Stimulated activated naive B cell treated with anti-CD40 and anti-IgM and Interleukin-4, amounts not matched to agents 10 μg/mL and 1 μg/mL and 100 μg/mL, for 72 hours (primary cell): ENCODE measurements at places on chromosomes 3 and 15.

DNA sequence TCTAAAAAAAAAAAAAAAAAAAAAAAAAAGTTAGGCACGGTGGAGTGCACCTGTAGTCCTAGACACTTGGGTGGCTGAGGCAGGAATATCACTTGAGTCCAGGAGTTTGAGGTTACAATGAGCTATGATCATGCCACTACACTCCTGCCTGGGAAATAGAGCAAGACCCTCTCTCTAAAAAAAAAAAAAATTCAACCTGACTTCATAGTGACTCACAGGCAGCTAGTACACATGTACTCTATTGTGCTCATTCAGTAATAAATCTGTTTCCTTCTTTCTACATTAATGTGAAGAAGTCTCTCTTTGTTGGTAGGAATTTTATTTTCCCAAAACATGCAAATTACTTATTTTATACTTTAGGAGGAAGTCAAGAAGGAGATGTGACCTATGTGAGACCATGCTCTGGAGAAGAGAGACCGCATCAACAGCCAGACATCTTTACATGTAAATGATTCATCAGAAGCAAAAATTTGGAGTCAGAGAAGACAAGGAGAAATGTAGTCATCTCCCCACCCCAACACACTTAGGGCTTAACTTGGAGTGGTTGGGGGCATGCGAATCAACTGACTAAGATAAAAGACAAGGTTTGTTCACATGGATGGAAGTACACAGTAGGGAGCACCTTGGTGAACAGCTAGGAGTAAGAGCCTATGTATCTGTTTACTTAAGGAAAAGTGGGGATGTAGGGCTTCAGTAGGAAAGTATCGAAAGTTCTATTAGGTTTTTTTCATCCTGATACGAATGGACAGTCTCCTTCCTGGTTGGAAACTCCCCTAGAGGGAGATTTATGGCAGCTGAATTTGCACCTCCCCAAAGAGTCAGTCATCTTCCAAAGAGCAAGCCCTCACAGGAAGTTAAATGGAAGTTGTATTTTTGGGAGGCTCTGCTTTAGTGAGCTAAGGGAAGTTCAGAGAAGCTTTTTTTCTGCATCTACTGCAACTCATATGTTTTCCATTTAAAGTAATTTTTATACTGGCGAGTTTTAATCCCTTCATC lies 23.0 kb upstream of the NMD3 start:
- DNase-seq: no peak

DNA sequence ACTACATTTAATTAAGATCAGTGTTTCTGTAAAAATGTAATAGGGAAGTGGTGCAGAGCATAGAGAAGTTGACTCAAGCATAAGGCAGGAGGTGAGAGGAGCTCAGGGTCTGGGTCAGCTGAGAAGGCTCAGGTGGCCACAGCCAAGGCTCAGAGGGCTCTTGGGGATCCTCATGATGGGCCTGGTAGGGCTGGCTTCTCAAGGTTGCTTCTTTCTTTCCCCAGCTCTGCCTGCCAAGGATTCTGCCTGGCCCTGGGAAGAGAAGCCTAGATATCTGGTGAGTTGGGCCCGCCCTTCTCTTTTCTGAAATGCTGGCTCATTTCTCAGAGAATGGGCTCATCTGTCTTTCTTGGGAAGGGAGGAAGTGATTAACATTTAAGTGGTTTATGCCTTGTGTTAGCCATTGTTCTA lies 6.5 kb downstream of the ZNF589 start:
- no peak for DNase-seq

DNA sequence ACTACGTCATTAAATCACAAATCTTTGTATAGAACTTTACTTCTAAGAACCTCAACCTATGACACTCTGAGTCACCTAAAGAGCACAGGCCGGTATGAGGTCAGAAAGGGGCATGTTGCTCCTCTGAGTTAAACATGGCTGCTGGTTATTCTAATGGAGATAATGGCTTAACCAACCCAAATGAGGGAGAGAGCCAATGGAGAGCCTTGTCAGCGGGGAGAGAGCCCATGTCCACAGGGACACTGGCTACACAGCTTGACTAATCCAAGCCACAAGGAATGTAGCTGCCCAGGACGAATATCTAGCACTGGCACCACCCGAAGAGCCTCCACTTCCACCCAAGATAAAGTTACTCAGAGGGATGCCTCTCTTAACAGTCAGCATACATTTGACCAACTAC lies 77.0 kb upstream of the STAC start:
- DNase-seq: no peak

DNA sequence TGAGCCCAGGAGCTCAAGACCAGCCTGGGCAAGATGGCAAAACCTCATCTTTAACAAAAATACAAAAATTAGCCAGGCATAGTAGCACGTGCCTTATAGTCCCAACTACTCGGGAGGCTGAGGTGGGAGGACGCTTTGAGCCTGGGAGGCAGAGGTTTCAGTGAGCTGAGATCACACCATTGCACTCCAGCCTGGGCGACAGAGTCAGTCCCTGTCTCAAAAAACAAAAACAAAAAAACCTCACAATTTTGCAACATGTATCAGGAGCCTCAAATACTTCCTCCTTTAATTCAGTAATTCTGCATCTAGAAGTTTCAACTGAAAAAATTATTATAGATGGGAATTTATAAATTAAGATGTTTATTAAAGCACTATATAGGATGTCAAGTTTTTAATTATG lies 1.1 kb downstream of the MRPL47 start:
- no peak for DNase-seq

DNA sequence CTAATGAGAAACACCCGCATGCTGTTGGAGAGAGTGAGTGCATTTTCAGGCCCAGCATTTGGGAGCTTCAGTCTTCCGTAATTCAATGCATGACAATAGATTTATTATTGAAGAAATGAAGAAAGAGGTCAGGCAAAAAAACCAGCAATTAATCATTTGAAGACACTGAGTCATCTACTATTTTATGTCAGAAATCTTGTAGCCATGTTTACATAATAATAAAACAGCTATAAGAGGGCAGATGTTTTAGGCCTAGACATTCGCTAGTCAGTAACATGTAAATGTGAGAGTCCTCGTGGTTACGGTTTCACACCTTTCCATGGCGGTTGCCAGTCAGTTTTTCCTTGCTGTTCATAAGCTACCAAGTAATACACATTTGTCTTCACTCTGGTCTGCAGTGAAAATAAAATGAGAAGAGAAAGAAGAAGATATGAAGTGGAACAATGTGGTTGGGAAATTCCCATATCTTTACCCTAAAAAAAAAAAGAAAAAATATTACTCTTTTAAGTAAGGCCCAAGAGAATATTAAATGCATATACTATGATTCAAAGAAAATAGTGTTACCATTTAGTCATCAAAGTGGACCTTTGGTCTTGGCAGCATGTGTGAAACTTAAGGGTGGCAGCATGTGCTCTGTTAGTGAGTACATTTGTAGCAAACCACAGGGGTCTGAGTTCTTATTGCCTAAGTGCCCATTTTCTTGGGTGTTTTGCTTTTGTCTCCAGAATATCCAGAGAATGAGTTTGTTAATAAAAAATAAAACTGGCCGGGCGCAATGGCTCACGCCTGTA lies 140.5 kb upstream of the TBL1XR1 start:
- peak; percentile 77 for DNase-seq

- DNase-seq: peak; percentile 18
Observed at GRCh38 chr15:98649472-98650416, 1.4 kb downstream of the IGF1R start.

- no peak for DNase-seq
Observed at GRCh38 chr3:112775011-112775742, 71.5 kb downstream of the CD200R1L start.

GRCh38 chr3:106305882-106306435 lies 437.1 kb upstream of the CBLB start:
- no peak for DNase-seq

- no peak for DNase-seq
Observed at GRCh38 chr3:5430701-5431100, 243.2 kb downstream of the EDEM1 start.

- no peak for DNase-seq
Observed at GRCh38 chr3:178833695-178834094, 237.9 kb downstream of the ZMAT3 start.

GRCh38 chr3:142724682-142725356 lies 985 bp downstream of the TRPC1 start:
- DNase-seq: no peak

GRCh38 chr3:51371943-51372557 lies 13.0 kb upstream of the MANF start:
- peak; percentile 28 for DNase-seq

DNA sequence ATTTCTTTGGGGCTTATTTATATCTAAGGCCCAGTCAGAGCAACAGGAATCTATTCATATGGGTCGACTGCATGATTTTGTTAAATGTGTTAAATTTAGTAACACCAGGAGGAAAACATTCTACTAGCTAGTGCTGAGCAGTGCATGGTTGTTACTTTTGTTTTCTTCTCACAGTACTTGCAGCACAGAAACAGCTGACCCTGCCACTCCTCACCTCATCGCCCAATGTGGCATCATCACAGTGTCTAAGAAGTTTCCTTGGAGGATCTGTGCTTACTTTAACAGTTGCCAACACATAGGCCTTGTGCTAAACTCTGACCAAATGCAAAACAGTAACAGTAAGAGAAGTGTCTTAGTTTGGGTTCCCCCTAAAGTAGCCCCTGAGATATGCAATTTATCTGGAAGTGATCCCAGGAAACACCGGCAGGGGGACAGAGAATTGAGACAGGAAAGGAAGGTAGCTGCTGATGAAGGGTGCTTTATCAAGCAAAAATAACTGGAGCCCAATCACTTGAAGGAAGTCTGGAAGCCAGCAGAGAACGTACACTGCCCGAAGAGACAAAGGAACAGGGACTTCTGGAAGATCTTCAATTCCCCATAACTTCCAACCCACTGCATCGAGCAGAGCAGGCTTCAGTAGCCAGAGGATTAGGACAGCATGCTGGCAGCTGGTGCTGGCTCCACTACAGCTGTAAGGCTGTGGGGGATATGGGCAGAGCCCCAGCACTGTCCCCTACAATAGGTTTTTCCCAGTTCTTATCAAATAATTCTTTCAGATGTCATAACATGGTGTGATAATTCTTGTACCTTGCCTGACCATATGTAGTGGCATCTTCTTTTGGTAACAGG lies 36.0 kb upstream of the ULK4 start:
- no peak for DNase-seq

DNA sequence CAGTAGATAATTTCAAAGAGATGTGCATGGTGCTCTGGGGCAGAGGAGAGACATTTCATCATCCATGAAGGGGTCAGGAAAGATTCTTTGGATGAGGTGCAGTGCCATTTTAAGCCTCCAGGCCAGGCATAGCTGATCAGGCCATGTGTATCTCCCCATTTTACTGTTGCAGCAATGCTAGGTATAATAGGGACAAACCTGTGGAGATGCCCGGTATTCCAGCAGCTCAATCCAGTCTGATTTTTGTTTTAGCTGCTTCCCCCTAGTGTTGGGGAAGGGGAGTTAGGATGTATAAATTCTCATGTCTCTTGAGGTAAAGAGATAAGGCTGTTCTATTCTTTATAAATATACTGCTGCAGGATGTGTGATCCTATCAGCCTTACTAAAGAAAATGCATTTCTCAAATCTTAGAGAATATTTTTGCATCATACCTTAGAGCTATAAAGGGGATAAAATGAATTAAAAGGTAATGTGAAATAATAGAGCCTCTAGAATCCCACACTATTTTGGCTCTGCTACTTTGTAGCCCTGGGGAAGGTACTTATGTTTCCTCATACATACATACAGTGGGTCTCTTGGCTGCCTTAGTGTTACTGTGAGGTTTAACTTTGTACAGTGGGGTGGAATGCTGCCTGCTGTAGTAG lies 5.2 kb downstream of the CDV3 start:
- DNase-seq: no peak

- DNase-seq: no peak
Observed at GRCh38 chr15:55937040-55937439, 56.4 kb downstream of the NEDD4 start.

- no peak for DNase-seq
Observed at GRCh38 chr15:76648732-76649444, 256.3 kb downstream of the SCAPER start.

- no peak for DNase-seq
Observed at GRCh38 chr3:10808130-10808735, 7.8 kb upstream of the SLC6A11 start.

DNA sequence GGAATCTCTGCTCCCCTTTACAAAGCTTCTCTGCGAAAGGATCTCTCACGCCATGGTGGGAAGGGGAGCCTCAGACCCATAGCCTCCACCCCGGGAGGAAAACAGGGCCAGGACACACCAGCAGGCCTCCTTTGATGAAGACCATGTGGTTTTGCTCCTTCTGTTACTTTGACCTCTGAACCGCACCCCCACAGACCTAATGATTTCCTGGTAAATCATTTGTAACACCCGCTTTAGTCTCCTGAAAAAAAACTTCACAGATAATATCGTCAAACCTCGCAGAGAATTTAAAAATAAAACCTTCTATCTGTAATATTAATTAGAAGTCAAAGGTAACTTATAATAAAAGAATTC lies 18.3 kb downstream of the CPN2 start:
- DNase-seq: no peak

GRCh38 chr15:100112636-100113305 lies 229.0 kb downstream of the ADAMTS17 start:
- no peak for DNase-seq

- no peak for DNase-seq
Observed at GRCh38 chr3:183524476-183524875, 31.0 kb downstream of the KLHL6 start.

- DNase-seq: no peak
Observed at GRCh38 chr3:45124352-45124751, 21.8 kb downstream of the CDCP1 start.

DNA sequence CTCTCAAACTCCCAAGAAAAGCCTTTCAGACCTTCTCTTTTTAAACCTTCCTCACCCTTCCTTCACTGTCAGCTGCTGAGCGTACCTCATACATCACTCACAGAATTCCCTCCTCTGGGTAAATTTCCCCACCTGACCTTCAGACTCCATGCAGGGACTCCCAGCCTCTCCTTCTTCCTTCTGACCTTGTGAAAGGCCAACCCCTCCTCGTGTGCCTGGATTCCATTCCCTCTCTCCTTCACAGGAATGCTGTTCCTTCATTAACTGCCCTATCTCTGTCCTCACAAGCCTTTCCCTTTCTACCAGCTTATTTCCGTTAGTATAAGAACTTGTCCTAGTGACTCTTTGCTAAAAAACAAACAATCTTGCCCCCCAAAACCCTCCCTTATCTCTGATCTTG lies 69.7 kb upstream of the MME start:
- no peak for DNase-seq

- no peak for DNase-seq
Observed at GRCh38 chr3:60339304-60339703, 911.9 kb downstream of the FHIT start.

DNA sequence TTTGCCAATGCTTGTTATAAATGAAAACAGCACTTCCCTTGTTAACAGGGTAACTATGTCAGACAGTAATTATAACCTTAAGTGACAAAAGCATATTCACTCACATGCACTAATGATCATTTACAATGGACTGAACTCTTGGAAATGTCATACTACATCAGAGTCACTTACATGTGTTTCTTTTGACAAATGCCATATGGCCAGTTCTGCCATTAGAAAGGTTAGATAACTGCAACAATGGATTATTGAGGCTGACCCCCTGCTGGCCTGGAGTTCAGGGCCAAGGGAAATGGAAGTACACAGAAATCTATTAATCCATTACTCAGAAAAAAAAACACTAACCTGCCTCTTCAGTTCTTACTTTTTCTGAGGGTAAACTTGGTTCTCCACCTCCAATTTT lies 313.4 kb downstream of the CNTN3 start:
- no peak for DNase-seq
